ENCODE measurements at places on chromosomes 16 and 17.

DNA sequence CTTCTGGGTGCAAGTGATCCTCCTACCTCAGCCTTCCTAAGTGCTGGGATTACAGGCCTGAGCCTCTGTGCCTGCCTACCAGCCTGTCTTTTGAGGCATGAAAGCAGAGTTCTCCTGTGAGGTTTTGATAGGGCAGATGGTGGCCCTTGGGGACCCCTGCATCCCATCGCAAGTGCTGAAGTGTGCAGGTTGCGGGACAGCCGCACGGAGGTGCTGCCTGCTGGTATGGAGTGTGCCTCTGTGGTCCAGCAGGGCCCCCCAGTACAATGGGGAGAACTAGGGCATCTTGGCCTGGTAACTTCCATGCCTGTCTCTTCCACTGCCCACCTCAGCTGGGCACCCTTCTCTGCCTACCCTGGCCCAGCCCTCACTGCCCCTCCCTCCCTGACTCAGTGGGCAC is 9.9 kb upstream of the NDRG4 start:
- DNase-seq, result no peak

DNA sequence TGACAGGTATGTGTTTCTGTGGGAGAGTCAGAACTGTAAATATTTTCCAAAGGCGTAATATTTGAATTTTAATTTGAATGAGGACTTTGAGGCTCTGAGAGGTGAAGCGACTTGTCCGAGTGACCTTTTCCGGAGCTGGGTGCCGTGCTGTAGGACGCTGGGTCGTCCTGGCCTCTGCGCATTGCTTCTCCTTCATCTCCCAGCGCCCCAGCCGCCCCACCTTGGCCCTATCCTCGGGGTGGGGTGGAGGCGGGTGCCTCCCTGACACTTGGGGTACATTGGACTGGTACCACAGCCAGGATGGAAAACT is 147.8 kb downstream of the SPECC1 start:
- DNase-seq, result no peak

DNA sequence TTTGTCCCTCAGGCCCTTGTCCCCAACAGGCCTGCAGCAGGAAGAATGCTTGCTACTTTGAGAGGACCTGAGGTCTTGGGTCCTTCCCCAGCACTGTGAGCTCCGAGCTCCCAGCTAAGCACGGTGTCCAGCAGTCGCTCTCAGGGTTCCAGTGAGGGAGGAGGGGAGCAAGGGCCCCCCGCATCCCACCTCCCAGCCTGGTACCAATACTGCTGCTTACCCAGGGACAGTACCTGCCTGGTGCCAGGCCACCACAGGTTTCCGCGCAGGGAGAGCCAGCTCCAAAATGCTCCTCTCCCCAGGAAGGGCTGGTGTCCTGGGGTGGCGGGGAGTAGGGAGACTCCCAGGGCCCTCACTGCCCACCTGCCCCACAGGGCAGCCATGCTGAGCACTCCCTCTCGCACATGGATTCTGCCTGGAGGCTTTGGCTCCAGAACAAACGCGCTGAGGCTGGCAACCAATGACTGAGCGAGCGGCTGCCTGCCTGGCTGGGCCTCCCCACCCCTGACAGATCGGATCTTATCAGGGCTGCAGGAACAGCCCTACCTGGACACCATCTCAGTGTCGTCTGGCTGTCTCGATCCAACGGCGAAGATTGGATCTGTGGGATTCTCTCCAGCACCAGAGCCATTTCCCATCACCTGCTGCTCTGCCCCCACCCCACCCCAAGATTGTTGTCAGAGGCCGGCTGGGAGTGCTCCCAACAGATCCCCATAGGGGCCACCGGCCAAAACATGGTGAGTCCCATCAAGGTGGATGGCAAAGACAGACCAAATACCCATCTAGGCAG is 2.4 kb downstream of the DOK4 start:
- DNase-seq, result no peak

DNA sequence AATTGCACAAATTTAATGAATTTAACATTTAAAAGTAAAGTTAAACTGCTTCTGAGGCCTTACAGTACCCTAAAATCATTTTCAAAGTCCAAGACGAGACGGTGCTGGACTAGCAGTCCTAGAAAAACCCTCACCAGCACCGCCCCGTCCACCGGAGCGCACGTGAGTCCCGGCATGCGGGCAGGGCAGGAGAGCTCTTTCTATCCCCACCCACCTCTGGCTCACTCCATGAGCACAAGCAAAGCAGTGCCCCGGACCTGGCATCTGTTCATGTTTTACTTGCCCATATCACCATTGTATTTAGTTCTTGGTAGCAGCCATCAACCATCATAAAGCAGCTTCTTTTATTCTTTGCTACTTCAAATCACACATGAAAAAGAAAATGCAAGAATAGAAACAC is 41.7 kb downstream of the ANKRD11 start:
- DNase-seq, result no peak

- DNase-seq, result no peak
These were observed 25.0 kb upstream of the C16orf78 start for GRCh38 chr16:49348408-49349176.

- no peak for DNase-seq
These were observed 112.1 kb downstream of the UTP18 start for GRCh38 chr17:51372345-51373004.

- DNase-seq, result no peak
These were observed 31.4 kb upstream of the XYLT2 start for GRCh38 chr17:50314456-50315011.
